Esophagus squamous epithelium (tissue), 5 donors: ENCODE measurements at places on chromosomes 2 and 18.

GRCh38 chr2:226798422-226799210 lies 1.0 kb downstream of the IRS1 start:
- no peaks in the 10 kb centered on the region for H3K36me3 ChIP-seq
- no peak for DNase-seq
- peaks cover 29% of the 10 kb centered on the region for H3K4me1 ChIP-seq
- H3K27ac ChIP-seq: peak overlapping the region; percentile 95

DNA sequence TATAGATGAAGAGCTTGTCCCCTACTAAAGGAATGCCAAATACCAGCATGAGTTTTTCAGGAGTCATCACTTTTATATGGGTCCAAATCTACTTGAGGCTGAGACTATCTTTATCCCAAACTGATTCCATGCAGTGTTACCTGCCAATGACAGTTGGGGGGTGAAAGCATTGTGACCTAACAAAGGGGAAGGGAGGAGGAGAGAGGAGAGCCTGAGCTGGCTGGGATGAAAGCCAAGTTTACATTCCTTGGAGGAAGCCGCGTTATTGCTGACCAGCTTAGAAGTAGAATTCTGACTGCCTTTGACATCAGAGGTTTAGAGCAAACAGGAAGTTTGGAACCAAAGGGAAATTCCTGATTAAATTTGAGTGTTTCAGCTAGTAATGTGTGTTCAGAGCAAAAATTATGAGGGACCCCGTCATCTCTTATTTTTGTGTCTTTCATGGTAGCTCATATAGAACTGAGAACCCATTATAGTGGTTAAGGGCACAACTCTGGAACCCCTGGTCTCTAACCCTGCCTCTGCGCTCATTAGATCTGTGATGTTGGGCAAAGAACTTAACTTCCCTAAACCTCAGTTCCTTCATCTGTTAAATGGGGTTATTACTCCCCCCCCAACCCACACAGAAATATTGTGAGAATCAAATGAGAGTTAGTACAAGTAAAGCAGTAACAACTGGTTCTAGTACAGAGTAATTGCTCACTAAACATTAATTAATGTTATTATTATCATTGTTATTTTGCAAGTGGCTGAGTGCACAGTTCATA lies 199.3 kb upstream of the EPAS1 start:
- H3K4me1 ChIP-seq: peaks cover 26% of the 10 kb centered on the region
- H3K27ac ChIP-seq: peak overlapping the region; percentile 50
- DNase-seq: no peak
- H3K27me3 ChIP-seq: no peaks in the 10 kb centered on the region
- H3K4me3 ChIP-seq: no peak overlapping the region
- no peaks in the 10 kb centered on the region for H3K36me3 ChIP-seq

- H3K36me3 ChIP-seq: no peaks in the 10 kb centered on the region
- H3K27ac ChIP-seq: no peak overlapping the region
- no peaks in the 10 kb centered on the region for H3K27me3 ChIP-seq
- no peak overlapping the region for H3K4me3 ChIP-seq
These were observed 58.2 kb downstream of the SLC9A2 start for GRCh38 chr2:102677244-102678215.

DNA sequence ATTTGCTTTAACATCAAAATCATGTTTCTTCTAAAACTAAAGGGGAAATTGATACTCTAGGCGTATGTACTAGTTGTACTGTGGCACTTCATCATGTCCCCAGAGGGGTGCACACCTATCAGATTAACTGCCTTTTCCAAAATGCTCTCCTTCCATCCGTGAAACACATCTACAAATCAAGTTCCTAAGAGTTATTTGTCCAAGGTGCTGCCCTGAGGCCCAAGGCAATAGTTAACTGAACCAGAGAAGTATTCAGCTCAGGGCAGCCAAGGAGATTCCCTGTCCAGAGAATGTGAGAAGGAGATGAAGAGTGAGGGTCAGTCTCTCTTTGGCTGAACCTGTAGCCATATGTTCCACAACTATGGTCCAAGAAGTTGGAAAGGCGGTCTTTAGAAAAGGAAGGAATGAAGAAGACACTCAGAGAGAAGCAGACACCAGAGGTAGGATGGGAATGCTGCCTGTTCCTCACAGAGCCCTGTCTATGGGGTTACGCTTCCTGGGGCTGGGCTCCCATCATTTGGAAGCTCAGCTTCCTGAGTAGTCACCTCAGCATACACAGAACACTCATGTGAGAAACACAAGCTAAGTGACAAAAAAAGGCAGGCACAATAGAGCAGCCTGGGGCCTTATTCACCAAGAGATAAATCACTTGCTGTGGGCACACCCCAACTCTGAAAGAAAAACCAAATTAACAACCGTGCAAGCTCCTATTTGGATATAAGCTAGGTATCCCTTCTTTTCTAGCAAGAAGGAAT lies 55.6 kb downstream of the ANKRD44 start:
- no peaks in the 10 kb centered on the region for H3K4me1 ChIP-seq
- no peaks in the 10 kb centered on the region for H3K27me3 ChIP-seq
- H3K4me3 ChIP-seq: no peak overlapping the region
- peak overlapping the region; percentile 24 for H3K27ac ChIP-seq
- DNase-seq: no peak
- no peaks in the 10 kb centered on the region for H3K36me3 ChIP-seq

DNA sequence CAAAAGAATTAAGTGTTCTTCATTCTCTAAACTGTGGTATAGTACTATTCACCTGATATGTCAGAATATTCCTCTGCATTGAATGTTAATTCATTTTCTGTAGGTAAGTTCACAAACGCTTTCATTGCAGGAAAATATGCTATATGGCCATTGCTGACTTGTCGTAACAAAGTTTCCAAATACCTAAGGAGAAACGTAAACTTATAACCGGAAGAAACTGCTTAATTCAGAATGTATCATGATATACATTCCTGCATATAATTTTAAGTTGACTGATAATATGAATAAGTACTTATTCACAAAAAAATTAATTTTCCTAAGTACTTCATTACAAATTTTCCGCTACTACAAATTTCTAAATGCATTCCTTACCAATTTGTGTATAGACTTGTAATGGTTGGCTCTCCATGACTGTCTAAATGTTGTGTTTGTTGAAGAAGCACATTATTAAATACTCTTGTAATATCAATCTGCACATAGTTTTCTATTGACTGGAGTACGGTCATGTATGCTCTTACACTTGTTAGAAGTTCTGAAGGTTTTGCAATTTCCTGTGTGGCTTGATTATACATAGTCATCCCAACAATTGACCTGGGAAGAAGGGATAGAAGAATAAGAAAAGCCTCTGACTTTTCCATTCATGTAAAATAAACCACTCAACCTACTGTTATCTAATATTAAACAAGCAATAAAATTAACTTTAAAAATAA lies 85.4 kb downstream of the NCKAP1 start:
- no peaks in the 10 kb centered on the region for H3K27me3 ChIP-seq
- DNase-seq: no peak
- peaks cover 8% of the 10 kb centered on the region for H3K36me3 ChIP-seq
- no peaks in the 10 kb centered on the region for H3K4me1 ChIP-seq

GRCh38 chr2:144848423-144848822 lies 328.5 kb upstream of the ZEB2 start:
- no peak for DNase-seq
- no peaks in the 10 kb centered on the region for H3K36me3 ChIP-seq
- no peaks in the 10 kb centered on the region for H3K4me1 ChIP-seq
- H3K27ac ChIP-seq: no peak overlapping the region
